GM10248 (cell line): ENCODE measurements at places on chromosomes 5 and 9.

- DNase-seq = peak; percentile 38
Observed at GRCh38 chr5:61768692-61769281, 436.7 kb downstream of the ZSWIM6 start.

DNA sequence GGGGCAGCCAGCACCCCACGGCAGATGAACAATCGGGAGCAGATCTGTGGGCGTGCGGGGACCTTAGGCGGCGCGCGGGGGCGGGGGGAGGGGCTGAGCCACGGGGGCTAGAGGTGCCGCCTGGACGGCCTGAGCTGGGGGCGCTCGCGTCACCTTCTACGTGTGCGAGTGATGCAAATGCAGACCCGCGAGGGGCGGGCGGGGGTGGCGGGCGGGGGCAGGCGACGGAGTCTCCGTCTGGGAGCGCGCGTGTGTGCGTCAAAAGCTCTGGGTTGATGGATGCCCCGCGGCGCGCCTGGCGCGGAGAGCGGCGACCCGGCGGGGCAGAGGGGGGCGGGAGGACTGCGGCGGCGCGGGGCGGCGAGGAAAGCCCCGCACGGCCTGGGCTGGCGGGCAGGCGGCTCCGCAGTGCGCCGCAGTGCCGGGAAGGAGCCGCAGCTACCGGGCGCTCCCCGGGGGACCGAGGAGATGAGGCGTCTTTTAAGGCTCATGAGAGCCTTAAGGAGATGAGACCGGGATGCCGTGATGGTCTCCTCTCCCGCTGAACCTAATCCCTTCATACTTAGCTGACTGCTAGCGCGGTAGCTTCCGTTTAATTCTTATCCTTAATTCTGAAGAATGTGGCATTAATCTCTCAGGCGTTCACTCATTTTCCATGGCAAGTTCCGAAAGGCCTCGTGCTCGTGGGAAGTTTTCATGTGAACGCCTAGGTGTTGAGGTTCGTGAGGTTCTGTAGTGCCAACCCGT, 1.5 kb downstream of the SV2C start:
- DNase-seq = peak; percentile 20

GRCh38 chr5:150904479-150905311, at the start of gene ZNF300:
TSS of gene ZNF300 (minus strand) at chr5:150904980. CDS start at chr5:150903155, 1,825 bp downstream.
- DNase-seq = peak; percentile 15

DNA sequence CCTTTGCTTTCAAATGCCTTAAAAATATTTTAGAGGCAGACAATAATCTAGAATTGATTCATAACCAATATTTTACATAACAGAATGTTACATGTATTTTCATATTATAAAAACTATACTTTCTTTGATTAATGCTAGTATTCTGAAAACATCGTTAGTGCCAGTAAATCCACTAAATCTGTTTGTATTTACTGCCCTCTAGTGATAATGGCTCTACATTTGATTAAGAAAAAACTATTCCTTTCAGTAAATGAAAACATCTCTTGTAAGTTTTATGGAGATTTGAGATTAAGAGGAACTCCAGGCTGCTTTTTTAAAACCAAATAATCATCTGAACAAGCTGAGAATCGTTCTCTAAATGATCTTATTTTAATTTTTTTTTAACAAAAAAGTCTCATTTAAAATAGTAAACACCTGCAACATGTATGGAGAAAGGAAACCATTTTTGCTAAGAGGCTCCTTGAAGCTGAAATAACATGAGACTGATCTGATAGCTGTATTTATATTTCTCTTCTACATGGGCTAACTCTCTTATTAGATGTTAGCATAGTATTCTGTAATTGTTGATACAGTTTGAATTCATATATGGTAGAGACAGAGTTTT, 424.7 kb downstream of the RAB3C start:
- DNase-seq = peak; percentile 15

- DNase-seq = no peak
Observed at GRCh38 chr5:66830636-66831035, 234.4 kb downstream of the MAST4 start.

GRCh38 chr5:80740999-80741398, 86.2 kb upstream of the DHFR start:
- DNase-seq = peak; percentile 18

GRCh38 chr9:82808478-82808877, 254.5 kb downstream of the RASEF start:
- no peak for DNase-seq

- DNase-seq = no peak
Observed at GRCh38 chr5:73729329-73729728, 103.3 kb downstream of the ARHGEF28 start.
